EL (cell line): ENCODE measurements at places on chromosomes 6 and 20.

DNA sequence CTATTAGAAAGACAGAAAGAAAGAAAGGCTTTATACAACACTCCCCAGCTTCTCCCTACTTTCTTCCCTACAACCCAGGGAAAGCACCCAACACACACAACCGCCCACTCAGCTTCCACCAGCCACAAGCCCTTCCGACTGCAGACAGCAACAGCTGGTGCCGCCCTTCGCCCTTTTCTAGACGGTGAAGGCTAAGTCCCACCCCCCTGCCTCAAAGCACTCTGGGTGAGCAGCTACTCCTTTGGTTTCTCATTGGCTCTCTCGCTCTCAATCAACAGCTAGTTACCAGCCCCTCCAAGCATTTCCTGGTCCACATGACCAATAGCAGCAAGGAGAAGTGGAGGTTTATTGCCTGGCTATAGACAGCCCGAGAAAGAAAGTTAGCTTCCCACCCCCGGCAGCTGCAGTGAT is 230.1 kb upstream of the MOCS1 start:
- DNase-seq = no peak

- no peak for DNase-seq
Observed at GRCh38 chr20:12318043-12318442, 400.4 kb downstream of the BTBD3 start.

DNA sequence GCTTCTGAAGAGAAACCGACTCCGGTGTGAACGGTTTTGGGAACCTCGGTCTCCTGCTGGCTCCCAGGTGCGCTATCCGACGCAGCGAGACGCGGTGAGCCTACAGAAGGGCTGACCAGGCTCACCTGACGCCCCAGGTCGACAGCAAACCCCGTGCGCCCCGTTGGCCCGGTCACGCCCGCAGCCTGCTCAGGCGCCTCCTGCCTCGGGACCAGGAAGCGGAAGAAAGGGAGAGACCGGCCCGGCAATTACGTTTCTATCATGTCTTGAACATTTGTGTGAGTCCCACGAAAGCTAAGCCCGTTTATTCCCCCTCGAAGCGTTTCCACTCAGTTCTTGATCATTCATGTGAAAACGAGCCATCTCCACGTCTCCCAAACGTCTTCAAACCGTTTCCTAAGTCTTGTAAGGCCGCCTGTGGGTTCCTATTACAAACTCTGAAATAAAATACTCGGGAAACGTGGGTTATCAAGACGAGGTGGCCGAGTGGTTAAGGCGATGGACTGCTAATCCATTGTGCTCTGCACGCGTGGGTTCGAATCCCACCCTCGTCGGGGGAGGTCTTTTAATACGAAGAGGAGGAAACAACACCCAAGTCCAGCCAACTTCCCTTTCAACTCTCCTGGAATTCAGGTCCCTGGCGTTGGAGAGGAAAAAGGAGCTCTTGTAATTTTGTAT is 150.5 kb upstream of the PRSS16 start:
- DNase-seq = peak; percentile 84

DNA sequence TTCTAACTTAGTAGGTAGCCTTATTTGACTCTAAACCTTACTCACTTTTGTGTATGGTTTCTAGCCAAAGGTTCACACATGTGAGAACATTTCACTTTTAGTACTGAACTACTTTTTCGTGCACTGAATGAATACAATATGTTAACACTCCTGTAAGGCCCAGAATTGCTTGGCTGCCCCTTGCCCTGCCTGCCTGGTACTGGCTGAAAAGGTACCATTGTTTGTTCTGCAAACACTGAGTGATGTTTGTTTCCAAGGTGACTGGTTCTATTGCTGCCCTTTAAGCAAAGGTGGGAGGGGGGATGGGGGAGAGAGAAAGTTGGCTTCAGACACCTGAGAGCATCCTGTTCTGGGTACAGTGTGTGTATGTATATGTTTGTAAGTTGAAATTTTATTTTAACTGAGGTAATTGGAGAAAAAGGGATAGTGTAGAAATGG is 31.2 kb downstream of the RREB1 start:
- no peak for DNase-seq

GRCh38 chr20:47971058-47971791 is 185.9 kb upstream of the SULF2 start:
- no peak for DNase-seq

DNA sequence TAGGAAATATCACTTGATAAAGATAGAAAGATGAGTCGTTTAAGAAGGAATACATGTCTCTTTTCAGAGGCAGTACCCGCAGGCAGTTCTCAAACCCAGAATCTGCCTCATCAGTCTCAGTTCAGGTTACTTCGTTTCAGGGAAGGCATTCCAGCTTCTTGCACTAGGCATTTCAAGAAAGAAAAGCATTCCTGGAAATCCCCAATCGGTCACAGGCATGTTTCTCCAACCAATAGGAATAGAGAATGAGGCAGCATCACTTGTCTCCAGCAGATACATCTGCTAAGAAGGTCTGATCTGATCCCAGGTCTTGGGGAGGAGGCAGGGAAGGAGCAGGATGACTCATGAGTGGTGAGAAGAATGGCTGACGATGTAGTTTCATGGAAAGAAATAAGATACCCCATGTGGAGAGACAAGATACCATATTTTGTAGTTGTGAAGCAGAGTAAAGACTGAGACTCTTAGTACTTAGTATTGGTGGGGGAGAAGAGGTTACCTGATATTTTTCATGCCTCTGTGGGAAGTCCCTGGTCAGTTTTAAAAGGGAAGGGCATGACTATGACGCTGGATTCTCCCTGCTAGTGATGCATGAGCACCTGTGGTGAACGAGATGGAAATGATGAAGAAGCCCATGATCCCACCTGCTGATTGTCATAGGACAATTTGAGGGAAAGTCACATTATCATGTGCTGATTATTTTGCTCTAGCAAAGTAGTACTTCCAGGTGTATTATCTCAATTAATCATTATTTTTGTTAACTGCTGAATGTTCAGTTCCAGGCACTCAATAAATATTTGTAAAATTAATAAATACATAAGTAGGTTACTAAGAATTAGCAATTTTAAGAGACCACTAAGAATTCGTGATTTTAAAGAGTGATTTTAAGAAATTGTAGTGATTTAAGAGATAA is 20.3 kb upstream of the HLA-DRB1 start:
- DNase-seq = peak; percentile 91

DNA sequence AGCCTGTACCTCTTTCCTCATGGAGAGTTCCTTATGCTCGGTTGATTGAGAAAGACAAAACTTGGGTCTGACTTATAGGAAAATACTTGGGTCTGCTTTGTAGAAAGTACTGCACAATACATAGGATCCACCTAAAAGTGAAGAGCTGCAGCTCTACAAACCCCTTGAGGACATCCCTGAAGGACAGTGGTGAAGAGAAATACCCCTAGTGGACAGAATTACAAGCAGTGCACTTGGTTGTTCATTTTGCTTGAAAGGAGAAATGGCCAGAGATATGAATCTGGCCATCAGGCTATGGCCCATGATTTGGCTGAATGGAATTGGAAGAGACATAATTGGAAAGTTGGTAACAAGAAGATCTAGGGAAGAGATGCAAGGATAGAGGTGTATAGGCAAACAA is 8.3 kb downstream of the CD24 start:
- DNase-seq = no peak
